ENCODE measurements at places on chromosomes 16 and 17.
A peak's percentile ranks its signal among the peaks of the same experiment; 100 is the strongest.

DNA sequence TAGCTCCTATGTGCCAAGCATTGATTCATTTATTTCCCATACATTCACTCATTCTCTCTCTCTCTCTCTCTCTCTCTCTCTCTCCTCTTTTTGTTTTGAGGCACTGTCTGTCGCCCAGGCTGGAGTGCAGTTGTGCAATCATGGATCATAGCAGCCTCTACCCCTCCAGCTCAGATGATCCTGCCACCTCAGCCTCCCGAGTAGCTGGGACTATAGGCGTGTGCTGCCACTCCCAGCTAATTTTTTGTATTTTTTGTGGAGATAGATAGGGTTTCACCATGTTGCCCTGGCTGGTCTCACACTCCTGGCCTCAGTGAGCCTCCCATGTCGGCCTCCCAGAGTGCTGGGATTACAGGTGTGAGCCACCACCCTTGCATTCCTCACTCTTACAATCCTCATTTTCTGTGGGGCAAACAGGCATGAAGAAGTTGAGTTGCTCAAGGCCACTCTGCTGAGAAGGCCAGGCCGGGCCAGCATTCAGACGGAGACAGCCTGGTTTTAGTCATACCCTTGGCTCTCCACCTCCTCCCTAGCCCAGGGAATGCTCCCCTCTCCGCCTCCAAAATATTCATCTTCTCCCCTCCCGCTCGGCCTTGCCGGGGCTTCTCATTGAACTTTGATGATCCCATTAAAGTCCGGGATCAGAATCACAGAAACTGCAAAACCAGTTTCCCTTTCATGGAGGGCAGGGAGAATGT, 765 bp upstream of the PRM2 start:
- DNase-seq, result no peak

- DNase-seq, result no peak
Observed at GRCh38 chr17:75086496-75087181, 1.1 kb upstream of the SLC16A5 start.

- DNase-seq, result no peak
Observed at GRCh38 chr16:50549561-50549915, 1.3 kb downstream of the NKD1 start.

- DNase-seq, result no peak
Observed at GRCh38 chr16:86884390-86884650, 306.0 kb downstream of the FOXL1 start.

GRCh38 chr17:7854851-7855659, at the start of gene TMEM88:
TSS of gene TMEM88 (plus strand) at chr17:7855066. CDS start at chr17:7855075, 9 bp downstream.
- DNase-seq, result no peak

DNA sequence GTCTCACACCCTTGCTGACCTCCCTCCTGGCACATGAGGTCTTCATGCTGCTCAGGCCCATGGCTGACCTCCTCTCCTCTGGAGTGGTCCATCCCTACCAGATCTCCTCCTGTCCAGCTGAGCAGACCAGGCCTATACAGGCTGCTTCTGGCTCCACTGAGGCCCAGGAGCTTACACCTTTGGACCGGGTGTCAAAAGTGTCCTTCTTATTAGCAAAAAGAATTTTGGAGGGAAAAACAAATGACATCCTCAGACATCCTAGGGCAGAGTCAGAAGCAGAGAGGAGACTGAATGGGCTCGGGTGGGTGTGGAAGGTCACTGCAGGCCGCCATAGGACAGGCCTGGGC, 38.1 kb downstream of the WSB1 start:
- DNase-seq, result no peak

- DNase-seq, result no peak
Observed at GRCh38 chr16:54431041-54431996, 144.7 kb upstream of the IRX3 start.

GRCh38 chr17:59107306-59107670, 608 bp upstream of the TRIM37 start:
- DNase-seq, result no peak

GRCh38 chr17:63041251-63041650, 75.2 kb downstream of the TANC2 start:
- no peak for DNase-seq

- DNase-seq, result peak; percentile 56
Observed at GRCh38 chr16:1920727-1921171, 2.5 kb upstream of the HS3ST6 start.

DNA sequence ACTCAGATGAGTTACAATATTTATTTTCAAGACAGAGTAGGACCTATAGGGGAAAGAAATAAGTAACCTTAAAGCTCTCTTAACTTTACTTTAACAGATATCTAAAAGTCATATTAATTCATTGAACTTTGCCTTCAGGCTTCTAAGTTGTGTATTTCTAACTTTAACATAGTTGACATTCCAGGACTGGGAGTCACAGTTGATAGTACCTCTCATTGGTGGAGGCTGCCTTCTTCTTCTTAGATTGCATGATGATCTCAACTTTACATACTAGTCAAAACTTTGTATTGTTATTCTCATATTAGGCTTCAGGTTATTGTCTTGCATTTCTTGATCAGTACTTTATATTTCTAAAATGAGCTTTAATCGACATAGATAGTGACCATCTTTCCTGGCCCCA, 350.1 kb upstream of the KIF2B start:
- DNase-seq, result no peak

GRCh38 chr16:50046853-50047252, 18.9 kb upstream of the HEATR3 start:
- no peak for DNase-seq

DNA sequence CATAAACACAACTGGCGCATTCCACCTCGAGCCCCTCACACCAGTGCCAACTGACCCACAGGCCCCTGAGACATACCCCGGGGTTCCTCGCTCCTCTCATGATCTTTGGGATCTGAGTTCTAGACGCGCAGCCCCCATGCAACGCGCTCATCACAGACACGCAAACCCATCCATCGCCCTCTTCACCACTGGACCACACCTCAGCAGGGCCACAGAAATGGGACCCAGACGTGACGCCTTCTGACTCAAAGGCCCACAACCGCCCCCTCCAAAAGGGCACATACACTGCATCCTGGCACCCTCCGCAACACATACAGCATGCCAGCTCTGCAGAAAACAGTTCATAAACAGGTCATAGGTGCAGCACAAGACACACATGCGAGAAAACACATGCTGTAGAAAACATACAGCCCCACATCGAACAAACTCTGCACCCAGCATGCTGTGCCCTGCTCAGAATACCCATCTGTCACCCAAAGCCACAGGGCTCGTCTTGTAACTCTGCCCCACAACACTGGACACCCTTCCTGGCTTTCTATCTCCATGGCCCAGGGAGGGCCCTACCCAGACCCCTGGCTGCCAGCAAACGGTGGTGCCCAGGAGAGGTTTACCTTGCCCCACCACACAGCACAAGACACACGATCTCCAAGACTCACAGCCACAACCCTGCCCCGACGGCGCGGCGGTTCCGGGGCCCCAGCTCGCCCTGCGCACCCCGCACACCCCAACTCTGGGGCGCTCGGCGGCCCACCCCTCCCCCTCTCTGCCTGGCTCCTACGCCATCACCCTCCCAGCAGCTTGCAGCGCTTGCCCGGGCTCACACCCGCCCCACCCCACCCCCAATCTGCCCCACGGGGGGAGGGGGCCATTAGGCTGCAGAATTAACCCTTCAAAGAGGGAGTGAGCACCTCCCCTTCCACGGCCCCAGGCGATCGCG, 887 bp downstream of the ZBTB4 start:
- DNase-seq, result peak; percentile 60

- DNase-seq, result no peak
Observed at GRCh38 chr16:21610006-21610544, 10.7 kb downstream of the METTL9 start.

GRCh38 chr17:82371333-82372248, at the start of gene UTS2R:
TSS of gene UTS2R (plus strand) at chr17:82371765. CDS start at chr17:82374325, 2,560 bp downstream.
- no peak for DNase-seq

DNA sequence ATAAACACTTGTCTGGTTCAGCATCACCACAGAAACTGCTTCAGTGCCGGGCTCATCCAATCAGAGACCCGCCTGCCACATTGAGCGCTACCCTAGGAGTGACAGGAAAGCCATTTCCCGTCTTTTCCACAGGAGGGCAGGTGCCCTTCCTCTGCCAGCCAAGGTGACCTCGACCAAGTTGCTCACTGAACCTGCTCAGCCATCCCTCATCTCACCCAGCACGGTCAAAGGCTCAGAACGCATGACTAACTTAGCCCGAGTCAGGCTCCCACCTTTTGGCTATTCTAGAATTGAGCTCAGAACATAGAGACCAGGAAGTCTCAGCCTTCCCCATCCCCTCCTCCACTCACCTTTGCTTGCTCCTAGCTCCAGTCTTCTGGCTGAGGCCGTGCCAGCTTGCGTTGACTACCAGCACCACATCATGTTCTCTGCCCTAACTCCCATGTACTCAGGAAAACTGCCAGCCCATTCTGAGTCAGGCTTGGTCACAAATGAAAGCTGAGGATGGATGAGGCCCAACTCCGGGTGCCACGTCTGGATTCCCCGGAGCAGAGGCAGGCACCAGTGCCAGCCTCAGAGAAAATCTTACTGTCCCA, 15.6 kb downstream of the MRPS23 start:
- peak; percentile 63 for DNase-seq

- DNase-seq, result no peak
Observed at GRCh38 chr16:64364894-64365293, 757.0 kb downstream of the CDH11 start.

DNA sequence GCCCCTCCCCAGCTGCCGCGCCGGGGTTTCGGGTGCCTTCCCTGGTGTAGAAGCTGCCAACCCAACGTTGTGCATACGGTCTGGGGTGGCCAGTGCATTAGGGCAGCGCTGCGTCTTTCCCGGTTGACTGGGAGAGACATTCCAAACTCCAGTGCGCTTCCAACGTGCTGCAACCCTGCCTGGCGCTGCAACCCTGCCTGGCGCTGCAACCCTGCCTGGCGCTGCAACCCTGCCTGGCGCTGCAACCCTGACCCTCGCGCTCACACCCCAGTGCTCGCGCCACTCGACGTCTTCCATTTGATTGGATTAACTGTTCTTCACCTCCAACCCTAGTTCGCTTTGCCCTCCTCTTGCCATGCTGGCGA, 488 bp upstream of the HAP1 start:
- no peak for DNase-seq

- DNase-seq, result no peak
Observed at GRCh38 chr16:14111713-14112538, 40.8 kb downstream of the MRTFB start.

DNA sequence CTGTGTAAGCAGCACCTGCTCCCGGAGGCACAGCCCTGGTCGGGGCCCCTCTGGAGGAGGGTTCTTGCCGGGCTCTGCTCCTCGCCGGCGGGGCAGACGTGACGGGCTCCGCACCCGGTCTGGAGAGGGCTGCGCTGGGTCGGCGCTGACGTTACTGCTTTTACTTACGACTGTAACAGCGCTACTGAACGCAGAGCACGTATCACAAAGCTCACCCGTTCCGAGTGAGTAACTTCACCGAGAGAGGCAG, 1.3 kb upstream of the RAB40C start:
- DNase-seq, result peak; percentile 79

GRCh38 chr17:27180322-27180721, 113.6 kb upstream of the WSB1 start:
- DNase-seq, result no peak

DNA sequence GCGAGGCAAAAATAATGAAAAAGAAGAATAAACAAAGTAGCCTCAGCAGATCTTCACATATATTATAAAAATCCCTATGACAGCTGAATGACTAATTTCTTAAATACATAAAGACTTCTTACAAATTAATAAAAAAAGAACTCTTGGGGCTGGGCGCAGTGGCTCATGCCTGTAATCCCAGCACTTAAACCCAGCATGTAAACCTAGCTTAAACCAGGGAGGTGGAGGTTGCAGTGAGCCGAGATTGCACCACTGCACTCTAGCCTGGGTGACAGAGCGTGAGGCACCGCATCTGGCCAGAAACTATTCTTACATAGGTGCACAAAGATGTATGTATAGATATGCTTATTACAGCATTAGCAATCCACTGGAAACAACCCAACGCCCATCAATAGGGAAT, 27.7 kb downstream of the C17orf100 start:
- DNase-seq, result no peak

- DNase-seq, result peak; percentile 94
Observed at GRCh38 chr16:67857547-67858233, 10.2 kb upstream of the CENPT start.

- DNase-seq, result no peak
Observed at GRCh38 chr17:51091635-51092034, 29.0 kb downstream of the SPAG9 start.

- no peak for DNase-seq
Observed at GRCh38 chr17:59760160-59760559, 52.7 kb downstream of the VMP1 start.

- no peak for DNase-seq
Observed at GRCh38 chr16:1425616-1426370, 5.1 kb upstream of the PERCC1 start.

DNA sequence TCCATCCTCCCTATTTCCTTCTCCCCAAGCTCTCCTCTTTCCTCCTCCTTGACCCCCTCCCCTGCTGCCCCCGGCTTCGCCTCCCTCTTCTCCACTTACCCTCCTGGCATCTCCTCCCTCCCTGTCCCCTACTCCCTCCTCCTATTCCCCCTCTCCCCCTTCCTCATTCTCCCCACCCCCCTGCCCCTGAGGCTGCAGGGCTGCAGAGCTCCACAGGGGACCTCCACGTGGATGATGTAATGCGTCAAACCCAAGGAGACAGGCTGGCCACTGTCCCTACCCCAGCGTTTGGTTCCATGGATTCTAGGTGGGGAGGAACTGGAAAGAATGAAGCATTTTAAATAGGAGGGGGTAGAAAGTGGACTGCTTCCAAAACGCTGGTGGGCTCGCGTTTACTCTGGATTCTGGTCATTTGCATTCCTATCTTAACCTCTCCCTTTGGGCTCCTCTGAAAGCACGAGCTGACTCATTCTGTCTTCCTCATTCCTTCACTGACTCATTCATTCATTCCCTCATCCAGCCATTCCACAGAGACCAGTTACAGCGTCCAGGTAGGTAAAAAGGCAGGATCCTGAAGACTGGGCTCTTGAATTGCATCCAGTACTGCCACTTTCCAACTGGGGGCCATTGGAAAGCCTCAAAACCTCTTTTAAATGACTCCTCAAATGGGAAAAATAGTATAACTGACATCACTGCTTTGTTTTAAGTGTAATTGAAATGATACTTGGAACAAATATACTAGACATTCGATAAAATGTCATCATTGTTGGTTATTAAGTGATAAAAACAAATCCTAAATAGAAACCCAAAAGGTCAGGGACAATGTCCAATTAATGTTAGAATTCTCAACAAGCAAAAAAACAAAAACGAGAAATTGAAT, 943 bp upstream of the COTL1 start:
- peak; percentile 89 for DNase-seq

DNA sequence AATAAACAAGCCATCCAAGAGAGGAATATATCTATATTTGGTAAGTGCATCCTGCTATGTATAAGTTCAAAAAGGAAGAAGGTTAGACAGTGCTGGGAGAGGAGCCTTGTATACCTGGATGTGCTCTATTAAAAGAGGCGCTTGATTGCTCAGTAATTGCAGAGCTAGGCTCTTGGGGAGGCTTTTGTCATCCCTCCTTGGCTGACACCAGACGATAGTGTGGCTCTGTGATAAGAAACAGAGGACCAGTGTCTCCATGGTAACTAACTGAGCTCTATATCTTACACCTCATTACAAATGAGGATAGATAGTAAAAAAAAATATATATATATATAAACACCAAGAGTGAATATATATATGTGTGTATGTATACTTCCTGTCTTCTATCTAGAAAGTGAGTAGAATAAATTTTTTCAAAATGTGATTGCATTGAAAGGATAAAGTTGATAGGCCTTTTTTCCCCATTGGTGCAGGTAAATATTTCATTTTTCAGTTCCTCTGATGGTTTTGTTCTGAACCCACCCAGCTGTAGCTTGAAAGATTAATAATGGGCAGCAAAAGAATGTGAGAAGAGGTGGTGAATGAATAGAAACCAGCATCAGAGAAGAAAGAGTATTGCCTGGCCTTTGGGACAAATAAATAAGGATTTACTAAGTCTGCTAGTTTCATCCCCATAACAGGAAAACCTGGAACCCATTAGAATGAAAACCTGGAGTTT, 303.7 kb downstream of the ZFHX3 start:
- no peak for DNase-seq

All from RKO (cell line).